Upper lobe of right lung (tissue), 1 donor: ENCODE measurements at places on chromosomes 16 and 17. TPM values are rescaled to one million over a fixed set of nuclear protein-coding genes. Genes with fewer than 3 reads are reported as not detected.

Gene ESRP2
- 61.0 TPM for total RNA-seq

DNA sequence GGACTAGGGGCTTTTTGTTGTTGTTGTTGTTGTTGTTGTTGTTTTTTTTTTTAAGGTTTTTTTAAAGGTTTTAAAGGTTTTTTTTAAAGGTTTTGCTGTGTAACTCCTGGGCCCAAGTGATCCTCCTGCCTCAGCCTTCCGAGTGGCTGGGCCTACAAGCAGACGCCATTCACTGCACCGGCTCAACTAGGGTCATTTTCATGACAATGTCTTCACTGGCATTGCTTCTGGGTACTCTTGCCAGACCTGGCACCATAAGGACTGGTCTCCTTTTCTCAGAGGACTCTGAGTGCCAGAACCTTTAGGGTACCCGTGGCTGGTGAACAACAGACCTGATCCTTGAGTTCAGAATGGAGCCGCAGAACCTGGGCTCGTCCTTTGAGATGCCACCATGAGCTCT is 20.4 kb downstream of the POLR3E start:
- H3K4me3 ChIP-seq, result no peak overlapping the region
- no peaks in the 10 kb centered on the region for H3K27me3 ChIP-seq
- DNase-seq, result peak; percentile 30
- H3K36me3 ChIP-seq, result peaks cover 95% of the 10 kb centered on the region
- no peak overlapping the region for H3K27ac ChIP-seq

DNA sequence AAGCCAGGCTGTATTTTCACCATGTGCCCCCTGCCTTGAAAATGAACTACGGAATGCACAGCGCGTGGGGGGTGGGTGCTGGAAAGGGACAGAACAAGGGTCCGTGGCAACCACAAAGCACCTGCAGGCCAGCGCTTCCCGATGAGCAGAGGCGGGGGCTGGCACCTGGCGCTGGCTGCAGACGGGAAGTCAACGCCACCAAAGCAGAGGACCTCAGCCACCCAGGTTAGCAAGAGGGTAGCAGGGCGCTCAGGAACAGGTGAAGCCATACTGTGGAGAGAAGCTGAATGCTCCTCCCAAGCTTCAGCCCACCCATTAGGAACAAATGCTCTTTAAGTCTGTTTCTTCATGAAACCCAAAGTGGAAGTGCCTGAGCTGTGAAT is 64.7 kb downstream of the KLHDC4 start:
- H3K4me3 ChIP-seq, result no peak overlapping the region
- H3K36me3 ChIP-seq, result peaks cover 17% of the 10 kb centered on the region

DNA sequence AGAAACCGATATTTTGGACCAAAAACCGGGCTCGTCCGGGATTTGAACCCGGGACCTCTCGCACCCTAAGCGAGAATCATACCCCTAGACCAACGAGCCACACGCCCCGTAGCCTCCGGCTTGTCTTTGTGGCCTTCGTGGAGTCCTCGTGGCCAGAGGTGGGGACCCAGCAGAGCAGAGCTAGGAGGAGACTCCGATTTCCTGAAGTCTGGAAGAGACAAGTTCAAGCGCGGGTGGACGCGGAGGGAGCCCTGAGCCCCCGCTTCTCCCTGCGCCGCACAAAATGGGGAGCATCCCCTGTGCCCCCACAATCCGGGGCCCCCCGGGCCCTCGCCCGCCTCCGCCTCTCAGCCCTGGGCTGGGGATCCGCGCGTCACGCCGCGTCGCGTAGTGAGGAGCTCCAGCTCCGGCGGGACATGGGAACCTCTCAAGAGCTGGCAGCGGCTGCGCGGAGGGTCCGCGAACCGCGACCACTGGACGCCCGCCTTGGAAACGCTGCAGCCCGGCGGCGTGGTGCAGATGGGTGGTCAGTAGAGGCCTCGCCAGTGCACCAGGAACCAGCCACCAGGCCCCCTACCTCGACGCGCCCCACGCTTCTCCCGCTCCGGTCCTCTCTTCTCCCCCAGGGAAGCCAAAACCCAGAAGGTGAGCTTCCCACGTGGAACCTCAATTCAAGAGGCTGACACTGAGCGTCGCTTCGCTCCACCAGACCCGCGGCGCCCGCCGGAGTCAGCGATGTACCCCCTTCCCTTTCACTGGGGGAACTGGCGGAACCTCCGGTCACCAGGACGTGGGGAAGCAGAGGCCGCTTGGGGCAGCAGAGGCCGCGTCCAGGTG is 5.2 kb upstream of the OR1F1 start:
- peak overlapping the region; percentile 31 for H3K4me3 ChIP-seq
- no peak for DNase-seq
- H3K27me3 ChIP-seq, result peaks cover 98% of the 10 kb centered on the region
- H3K4me1 ChIP-seq, result peaks cover 11% of the 10 kb centered on the region
- H3K27ac ChIP-seq, result no peak overlapping the region
- no peaks in the 10 kb centered on the region for H3K36me3 ChIP-seq

GRCh38 chr17:1047177-1047878 is 50.4 kb downstream of the TIMM22 start:
- H3K4me1 ChIP-seq, result peaks cover 23% of the 10 kb centered on the region
- H3K27me3 ChIP-seq, result no peaks in the 10 kb centered on the region
- peak; percentile 68 for DNase-seq

- DNase-seq, result no peak
- peak overlapping the region; percentile 8 for H3K27ac ChIP-seq
- H3K27me3 ChIP-seq, result no peaks in the 10 kb centered on the region
- no peak overlapping the region for H3K4me3 ChIP-seq
- peaks cover 61% of the 10 kb centered on the region for H3K4me1 ChIP-seq
- H3K36me3 ChIP-seq, result peaks cover 16% of the 10 kb centered on the region
Observed at GRCh38 chr17:64154313-64154695, 24.4 kb upstream of the ERN1 start.

Gene CNTD1
- total RNA-seq, result 0.14 TPM

DNA sequence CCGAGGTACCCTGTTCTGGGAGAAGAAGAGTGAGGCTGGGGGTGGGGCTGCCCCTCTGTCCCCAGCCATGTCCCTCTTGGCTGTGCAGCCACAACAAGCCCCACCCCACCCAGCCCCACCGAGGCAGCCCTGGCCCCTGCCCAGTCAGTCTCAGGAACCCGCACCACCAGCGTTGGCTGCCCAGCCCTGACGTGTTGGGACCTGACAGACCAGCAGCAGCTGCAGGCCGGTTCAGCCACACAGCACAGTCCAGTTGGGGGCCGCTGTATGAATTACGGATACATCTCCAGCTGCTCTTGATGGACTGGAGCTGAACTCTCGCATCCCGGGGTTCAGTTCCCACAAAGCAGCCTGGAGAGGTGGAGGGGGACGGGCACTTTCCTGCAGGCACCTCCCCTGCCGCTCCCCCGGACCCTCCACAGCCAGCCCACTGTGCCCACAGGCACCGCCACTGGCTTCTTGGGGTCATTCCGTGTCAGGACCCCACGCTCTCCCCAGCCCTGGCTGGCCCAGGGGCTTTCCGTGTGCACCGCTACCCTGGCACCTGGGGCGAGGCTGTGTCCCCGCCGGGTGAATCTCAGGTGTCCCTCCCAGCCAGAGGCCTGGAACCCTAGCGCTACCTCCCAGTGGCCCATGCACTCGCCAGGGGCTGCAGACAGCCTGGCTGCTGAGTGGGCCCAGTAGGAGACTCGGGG is 7.1 kb downstream of the CDH15 start:
- H3K36me3 ChIP-seq, result no peaks in the 10 kb centered on the region
- peaks cover 24% of the 10 kb centered on the region for H3K27me3 ChIP-seq
- DNase-seq, result no peak
- H3K4me3 ChIP-seq, result no peak overlapping the region

Gene C16orf89
- 201 TPM for total RNA-seq

GRCh38 chr17:42333053-42333452 is 44.8 kb downstream of the STAT5A start:
- H3K4me1 ChIP-seq, result peaks cover 12% of the 10 kb centered on the region
- H3K27me3 ChIP-seq, result no peaks in the 10 kb centered on the region

Gene KRTAP9-2
- total RNA-seq, result not detected

- H3K27me3 ChIP-seq, result no peaks in the 10 kb centered on the region
- no peaks in the 10 kb centered on the region for H3K36me3 ChIP-seq
- H3K4me3 ChIP-seq, result no peak overlapping the region
- no peak for DNase-seq
- peaks cover 14% of the 10 kb centered on the region for H3K4me1 ChIP-seq
Observed at GRCh38 chr17:65558311-65558682, 3.2 kb downstream of the AXIN2 start.

Gene HOXB8
- 1.0 TPM for total RNA-seq

DNA sequence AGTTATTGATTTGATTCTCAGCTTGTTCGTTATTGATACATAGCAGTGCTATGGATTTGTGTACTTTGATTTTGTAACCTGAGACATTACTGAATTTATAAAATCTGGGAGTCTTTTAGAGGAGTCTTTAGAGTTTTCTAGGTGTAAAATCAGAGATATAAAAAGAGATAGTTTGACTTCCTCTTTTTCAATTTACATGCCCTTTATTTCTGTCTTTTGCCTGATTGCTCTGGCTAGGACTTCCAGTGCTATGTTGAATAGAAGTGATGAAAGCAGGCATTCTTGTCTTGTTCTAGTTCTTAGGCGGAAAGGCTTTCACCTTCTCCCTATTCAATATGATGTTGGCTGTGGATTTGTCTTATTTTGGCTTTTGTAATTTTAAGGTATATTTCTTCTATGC is 106.2 kb downstream of the PHKB start:
- no peak overlapping the region for H3K27ac ChIP-seq
- no peaks in the 10 kb centered on the region for H3K27me3 ChIP-seq
- H3K4me3 ChIP-seq, result no peak overlapping the region
- H3K36me3 ChIP-seq, result no peaks in the 10 kb centered on the region
- DNase-seq, result no peak
- no peaks in the 10 kb centered on the region for H3K4me1 ChIP-seq

DNA sequence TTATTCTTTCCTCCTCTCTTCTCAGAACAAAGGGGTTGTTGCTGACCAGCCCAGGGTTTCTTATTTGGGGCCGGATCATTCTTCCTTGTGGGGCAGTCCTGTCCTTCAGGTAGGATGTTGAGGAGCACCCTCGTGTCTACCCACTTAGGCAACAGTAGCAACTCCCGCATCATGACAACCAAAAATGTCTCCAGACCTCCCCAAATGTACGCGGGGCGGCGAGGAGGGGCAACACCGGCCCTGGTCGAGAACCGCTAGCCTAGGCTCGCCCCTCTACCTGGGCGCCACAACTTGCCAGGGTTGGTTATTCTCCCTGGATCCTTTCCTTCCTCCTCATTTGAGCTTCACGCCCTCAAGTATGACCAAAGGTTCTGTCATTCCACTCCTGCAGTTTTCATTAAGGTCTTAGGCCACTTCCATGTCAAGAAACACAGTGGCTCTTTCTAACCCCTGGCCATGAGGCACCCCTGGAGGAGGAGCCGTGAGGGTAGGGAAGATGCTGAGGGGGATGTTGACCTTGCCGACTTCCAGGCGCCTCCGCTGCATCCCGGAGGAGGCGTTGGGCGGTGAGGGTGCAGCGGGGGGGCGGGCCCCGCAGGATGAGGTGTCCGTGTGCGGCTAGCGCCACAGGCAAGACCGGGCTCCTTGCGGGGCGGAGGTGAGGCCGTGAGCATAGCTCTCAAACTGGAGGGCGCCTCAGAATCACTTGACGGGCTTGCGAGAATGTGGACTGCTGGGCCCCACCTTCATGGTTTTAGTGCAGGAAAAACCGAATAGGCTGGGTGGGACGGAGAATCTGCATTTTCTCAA is 712 bp upstream of the SPECC1 start:
- H3K36me3 ChIP-seq, result no peaks in the 10 kb centered on the region
- peaks cover 9% of the 10 kb centered on the region for H3K4me1 ChIP-seq
- no peak overlapping the region for H3K27ac ChIP-seq
- peak overlapping the region; percentile 64 for H3K4me3 ChIP-seq

- H3K4me1 ChIP-seq, result peaks cover 13% of the 10 kb centered on the region
- DNase-seq, result no peak
- H3K27me3 ChIP-seq, result no peaks in the 10 kb centered on the region
- no peak overlapping the region for H3K27ac ChIP-seq
- peaks cover 1% of the 10 kb centered on the region for H3K36me3 ChIP-seq
Observed at GRCh38 chr17:1792495-1793446, 30.9 kb downstream of the SERPINF1 start.

GRCh38 chr16:11342021-11342855 is 3.0 kb upstream of the RMI2 start:
- H3K4me3 ChIP-seq, result no peak overlapping the region
- H3K27ac ChIP-seq, result no peak overlapping the region
- H3K27me3 ChIP-seq, result no peaks in the 10 kb centered on the region
- DNase-seq, result no peak

Gene ABCA10
- 9.2 TPM for total RNA-seq

GRCh38 chr17:8393470-8394231 is 4.0 kb downstream of the RNF222 start:
- DNase-seq, result no peak
- peaks cover 51% of the 10 kb centered on the region for H3K27me3 ChIP-seq
- no peaks in the 10 kb centered on the region for H3K4me1 ChIP-seq
- no peak overlapping the region for H3K27ac ChIP-seq

Gene HBZ
- not detected for total RNA-seq

Gene TBC1D3L
- total RNA-seq, result 21.8 TPM

GRCh38 chr17:31688701-31689100 is 170.3 kb downstream of the COPRS start:
- no peaks in the 10 kb centered on the region for H3K36me3 ChIP-seq
- H3K27me3 ChIP-seq, result no peaks in the 10 kb centered on the region
- no peak overlapping the region for H3K4me3 ChIP-seq
- DNase-seq, result no peak
- H3K4me1 ChIP-seq, result peaks cover 2% of the 10 kb centered on the region

Gene NEUROD2
- total RNA-seq, result not detected

- H3K36me3 ChIP-seq, result peaks cover 12% of the 10 kb centered on the region
- DNase-seq, result peak; percentile 93
- H3K4me1 ChIP-seq, result peaks cover 25% of the 10 kb centered on the region
- H3K27ac ChIP-seq, result peak overlapping the region; percentile 99
- peak overlapping the region; percentile 79 for H3K4me3 ChIP-seq
Observed at GRCh38 chr16:25257956-25258860, 563 bp upstream of the ZKSCAN2 start.

Gene C16orf92
- total RNA-seq, result not detected

DNA sequence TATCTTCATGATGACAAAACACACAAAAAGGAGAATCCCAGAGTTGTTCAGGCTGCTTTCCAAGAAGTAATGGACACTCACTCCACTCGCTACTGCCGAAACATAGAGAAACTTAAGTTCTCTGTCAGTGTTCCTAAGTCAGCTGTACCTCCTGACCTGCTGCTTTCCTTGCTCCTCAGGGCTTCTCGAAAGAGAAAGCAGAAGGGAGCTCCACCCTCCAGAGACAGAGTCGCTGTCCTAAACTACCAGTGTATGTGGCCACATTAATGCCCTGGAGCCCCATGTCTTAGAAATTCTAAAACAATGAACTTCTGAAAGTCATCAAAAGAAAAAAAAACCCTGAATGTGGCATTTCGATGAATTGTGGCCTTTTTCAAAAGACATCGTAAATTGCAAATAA is 390.8 kb upstream of the MON1B start:
- no peak overlapping the region for H3K27ac ChIP-seq
- no peak for DNase-seq
- H3K27me3 ChIP-seq, result no peaks in the 10 kb centered on the region
- no peak overlapping the region for H3K4me3 ChIP-seq

GRCh38 chr17:21286909-21287702 is 2.6 kb downstream of the MAP2K3 start:
- peak; percentile 76 for DNase-seq
- peak overlapping the region; percentile 86 for H3K27ac ChIP-seq
- H3K36me3 ChIP-seq, result no peaks in the 10 kb centered on the region
- H3K4me3 ChIP-seq, result peak overlapping the region; percentile 92

- H3K36me3 ChIP-seq, result no peaks in the 10 kb centered on the region
- H3K4me3 ChIP-seq, result no peak overlapping the region
- DNase-seq, result no peak
- H3K27me3 ChIP-seq, result no peaks in the 10 kb centered on the region
- H3K27ac ChIP-seq, result no peak overlapping the region
Observed at GRCh38 chr17:10394201-10394887, 21.5 kb upstream of the MYH13 start.
